ENCODE measurements at places on chromosomes 5 and 9.

DNA sequence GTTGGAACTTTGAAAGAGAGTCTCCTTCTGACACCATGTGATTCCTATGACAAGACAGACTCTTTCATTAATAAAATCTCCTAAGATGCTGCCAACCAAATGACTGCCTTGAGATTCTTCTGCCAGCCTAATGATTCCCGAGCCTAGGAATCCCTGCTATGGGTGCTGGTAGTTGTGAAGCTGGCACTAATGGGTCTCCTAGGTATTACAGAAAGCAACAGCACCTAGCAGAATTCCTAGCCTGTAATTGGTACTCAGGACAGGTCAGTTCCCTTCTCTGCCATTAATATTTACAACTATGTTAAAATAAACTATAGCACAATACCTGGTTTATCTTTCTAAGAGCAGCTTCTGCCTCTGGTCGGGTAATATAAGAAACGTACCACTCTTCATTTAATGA, 19.3 kb downstream of the C5orf58 start:
- no peak for DNase-seq

DNA sequence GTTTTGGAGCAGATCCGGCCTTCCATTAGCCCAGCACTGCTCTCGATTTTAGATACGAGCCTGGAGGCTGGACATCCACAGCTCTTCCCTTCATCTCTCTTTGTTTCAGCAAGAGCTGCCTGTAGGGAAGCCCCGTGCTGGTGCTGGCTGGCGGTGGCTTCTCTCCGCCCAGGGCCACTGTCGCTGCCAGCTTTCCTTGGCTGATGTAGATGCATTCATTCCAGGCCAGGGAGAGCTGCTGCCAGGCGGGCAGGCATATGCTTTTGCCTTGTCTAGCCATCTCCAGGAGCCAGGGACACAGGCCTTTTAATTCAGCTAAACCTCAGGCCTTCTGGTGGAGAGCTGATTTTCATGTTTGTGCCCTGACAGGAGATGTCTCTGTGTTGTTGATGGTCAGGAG, 409.3 kb upstream of the CLINT1 start:
- no peak for DNase-seq

DNA sequence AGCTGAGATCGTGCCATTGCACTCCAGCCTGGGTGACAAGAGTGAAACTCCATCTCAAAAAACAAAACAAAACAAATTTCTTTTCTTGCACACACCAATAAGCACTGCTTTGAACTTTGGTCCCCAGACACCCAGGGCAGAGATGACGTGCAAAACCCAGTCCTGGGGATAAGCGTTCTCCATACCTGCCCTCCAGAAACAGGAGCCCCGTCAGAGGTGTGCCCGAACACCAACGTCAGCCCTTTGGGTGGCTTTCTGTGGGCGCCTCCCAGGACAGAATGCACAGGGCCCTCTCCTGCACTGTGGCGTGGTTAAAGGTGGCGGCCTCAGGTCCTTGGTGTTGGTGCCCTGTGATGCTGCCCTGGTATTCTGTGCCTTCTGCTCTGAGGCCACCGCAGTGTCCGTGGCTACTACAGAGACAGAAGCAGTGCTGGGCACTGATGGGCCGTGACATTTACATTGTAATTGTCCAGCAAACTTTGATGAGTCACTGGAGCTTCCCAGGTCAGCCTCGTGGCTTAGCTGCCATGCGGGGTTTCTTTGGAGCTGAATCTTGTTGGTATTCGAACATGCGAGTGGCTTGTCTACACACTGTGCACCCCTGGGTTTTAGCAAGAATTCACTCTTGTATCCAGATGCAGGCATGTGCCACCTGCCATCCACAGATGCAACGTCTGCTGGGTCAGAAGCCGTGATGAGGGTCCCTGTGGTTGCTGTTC, 9.8 kb downstream of the PPP1R26 start:
- no peak for DNase-seq

GRCh38 chr5:79875230-79875629, 115.8 kb downstream of the MTX3 start:
- no peak for DNase-seq

GRCh38 chr9:86298873-86299272, 16.5 kb upstream of the ISCA1 start:
- no peak for DNase-seq

- DNase-seq = no peak
Measured at GRCh38 chr9:88641456-88642240, 106.7 kb downstream of the NXNL2 start.

- no peak for DNase-seq
Measured at GRCh38 chr9:8456344-8456743, 656.8 kb upstream of the DMAC1 start.

DNA sequence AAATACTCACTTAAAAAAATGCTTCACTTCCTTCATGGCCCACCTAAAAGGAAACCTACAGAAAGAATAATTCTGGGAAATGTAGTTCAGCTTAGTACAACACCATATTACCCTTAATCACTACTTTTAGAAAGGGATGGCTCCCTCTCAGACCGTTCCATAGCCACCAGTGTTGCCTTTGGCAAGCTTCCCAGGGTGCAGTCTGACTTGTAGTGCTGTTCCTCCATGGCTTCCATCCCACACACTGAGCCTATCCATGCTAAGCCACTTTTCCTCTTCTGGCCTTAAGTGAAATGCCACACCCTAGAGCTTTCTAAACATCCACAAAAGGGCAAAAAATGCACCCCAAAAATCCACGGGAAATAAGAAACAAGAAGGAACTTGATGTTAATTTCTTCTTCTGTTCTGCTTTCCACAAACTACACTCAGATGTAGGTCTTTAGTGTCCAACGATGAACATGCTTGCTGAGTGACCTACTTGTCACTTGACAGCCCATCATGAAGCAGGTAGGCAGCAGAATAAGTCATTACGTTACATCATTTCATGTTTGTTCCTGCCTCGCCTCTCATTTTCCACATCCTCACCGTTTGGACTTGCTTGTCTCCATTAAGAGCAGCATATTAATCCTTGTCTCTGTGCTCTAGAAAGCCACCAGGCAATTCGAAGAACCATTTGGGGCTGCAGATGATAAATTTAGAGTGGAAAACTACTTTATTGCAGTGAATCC, 391.1 kb upstream of the GRAMD2B start:
- DNase-seq = no peak

GRCh38 chr5:56589481-56589860, 225.9 kb upstream of the MAP3K1 start:
- DNase-seq = no peak

- no peak for DNase-seq
Measured at GRCh38 chr5:131180407-131180806, 9.7 kb downstream of the LYRM7 start.

DNA sequence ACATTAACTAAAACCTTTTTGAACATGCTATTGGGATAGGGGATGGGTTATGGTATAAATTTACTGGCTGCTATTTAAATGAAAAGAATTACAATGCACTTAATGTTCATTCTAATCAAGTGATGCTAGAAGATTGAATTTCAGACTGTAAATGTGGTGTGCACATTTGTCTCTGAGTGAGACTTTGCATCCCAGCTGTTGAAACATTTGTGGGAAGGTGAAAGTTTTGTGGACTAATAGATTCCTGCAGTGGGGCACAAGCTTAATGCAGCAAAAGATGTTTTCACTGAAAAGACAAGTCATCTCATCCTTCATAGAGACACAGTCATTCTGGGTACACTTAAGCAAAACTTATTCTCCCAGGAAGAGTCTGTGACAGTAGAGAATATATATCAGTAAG, 323.6 kb downstream of the NFIB start:
- no peak for DNase-seq

- no peak for DNase-seq
Measured at GRCh38 chr5:179980767-179981166, 73.1 kb upstream of the TBC1D9B start.
